ENCODE measurements at places on chromosomes 7 and 10.

- DNase-seq = no peak
Observed at GRCh38 chr7:28082071-28082470, 98.5 kb downstream of the JAZF1 start.

DNA sequence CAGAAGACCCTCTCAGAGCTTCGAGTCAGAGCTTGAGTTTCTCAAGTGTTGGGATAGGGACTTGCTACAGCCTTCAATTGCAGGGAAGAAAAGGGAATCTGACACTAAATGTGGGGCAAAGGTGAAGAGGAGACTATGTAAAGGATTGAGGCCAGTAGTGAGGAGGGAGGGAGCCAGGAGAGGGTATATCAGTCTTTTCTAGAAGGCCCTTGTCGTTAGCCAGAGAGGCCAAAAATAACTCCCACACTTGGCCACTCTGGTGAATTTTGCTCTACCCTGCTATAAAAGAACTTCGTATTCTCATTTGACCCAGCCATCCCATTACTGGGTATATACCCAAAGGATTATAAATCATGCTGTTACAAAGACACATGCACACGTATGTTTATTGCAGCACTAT is 162.0 kb downstream of the MDFIC start:
- DNase-seq = no peak

GRCh38 chr10:71090801-71091200 is 121.6 kb upstream of the UNC5B start:
- no peak for DNase-seq

DNA sequence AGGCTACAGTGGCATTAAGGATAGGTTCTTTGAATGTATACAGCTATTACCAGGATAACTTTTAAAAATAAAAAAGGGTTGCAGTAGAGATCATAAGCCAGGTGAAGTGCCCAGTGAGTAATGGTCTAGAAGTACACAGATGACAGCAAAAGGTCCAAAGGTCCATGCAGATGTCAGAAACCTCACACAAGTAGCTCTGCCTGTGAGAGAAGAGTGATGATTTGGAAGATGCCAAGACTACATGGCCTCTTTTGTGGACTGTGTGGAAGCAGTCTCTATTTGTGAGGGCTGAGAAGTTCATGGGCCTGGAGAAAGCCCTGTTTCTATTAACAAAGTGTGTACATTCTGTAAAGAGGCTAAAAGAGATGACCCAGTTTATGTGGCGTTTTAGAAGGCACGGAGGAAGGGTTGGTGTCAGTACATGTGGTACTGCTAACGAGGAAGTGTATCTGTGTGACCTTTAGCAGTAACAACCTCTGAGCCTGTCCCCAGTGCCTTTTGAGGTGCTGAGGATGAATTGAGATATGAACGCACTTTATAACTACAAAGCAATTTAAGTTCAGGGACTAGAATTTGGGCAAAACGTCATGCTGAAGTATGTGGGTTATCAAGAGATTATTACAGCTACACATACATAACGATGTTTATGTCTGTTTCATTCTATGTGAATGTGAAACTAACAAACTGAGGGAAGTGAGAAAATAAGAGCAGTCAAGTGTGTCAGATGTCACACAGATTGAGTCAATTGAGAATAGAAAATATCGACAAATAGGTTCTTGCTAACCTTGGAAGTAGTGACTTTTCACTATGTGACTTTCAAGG is 7.6 kb downstream of the CYCS start:
- peak; percentile 18 for DNase-seq

DNA sequence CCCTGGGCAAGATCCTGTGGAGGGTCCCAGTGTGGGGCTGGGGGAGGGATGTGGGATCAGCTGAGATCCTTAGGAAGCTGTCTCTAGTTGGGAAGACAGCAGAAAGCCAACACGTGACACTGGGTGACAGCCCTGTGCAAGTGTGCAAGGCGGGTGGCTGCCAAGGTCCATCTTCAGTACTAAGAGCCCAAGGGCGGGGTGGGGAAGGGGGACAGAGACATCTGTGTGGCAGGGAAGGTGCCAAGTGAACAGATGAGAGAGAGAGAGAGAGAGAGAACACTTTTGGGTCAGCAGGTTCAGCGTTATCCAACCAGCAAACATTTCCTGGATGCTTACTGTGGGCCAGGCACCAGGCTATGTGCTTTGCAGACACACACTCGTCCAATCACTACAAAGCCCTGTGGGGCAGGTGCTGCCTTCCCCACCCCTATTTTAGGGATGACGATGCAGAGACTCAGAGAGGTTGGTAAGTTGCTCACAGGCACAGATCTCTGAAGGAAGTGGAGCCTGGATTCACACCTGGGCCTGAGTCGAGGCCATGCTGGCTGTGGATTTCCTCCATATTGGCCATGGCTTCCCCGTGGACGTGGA is 135.7 kb downstream of the GRK5 start:
- DNase-seq = no peak

DNA sequence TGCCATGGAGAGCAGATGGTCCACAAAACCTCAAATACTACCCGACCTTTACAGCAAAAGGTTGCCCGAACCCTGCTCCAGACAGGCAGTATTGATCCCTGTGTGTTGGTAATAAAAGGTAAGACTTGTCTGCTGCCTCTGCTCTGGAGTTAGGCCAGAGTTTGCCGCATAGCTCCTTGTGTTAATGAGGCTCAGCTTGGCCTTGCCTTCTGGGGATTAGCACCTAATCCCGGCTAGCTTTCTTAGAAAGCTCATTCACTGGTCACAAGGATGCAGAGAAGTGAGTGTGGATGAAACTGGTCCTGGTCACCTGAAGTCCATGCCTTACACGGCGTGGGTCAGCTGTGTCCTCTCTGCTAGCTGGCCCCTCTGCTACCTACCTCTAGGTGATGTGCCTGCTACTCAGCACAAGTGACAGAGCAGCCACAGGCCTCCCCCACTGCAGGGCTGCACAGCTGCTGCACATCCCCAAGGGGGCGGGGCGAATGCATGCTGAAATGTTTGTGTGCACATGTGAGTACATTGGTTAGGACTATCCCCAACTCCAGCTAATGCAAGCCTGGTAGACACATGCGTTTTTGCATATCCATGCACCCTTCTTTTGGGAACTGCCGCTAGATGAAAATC is 31.7 kb upstream of the SYPL1 start:
- DNase-seq = no peak

DNA sequence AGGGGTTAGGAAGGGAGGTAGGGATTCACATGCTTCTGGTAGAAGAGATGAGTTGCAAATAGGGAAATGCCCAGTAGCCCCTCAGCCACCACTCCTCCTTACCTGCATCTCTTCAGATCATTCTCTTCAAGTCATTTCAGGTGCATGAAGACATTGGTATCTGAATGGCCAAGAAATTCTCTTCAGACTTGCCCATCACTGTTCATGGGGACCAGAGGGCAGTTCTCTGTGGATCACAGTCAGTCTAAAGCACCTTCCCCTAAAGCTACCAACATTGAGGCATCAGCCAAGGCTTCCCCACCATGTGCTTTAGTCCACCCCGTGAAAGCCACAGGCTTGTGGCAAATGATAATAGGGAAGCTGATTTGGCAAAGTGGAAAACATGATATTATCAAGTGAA is 319.4 kb upstream of the ZNF32 start:
- DNase-seq = no peak

DNA sequence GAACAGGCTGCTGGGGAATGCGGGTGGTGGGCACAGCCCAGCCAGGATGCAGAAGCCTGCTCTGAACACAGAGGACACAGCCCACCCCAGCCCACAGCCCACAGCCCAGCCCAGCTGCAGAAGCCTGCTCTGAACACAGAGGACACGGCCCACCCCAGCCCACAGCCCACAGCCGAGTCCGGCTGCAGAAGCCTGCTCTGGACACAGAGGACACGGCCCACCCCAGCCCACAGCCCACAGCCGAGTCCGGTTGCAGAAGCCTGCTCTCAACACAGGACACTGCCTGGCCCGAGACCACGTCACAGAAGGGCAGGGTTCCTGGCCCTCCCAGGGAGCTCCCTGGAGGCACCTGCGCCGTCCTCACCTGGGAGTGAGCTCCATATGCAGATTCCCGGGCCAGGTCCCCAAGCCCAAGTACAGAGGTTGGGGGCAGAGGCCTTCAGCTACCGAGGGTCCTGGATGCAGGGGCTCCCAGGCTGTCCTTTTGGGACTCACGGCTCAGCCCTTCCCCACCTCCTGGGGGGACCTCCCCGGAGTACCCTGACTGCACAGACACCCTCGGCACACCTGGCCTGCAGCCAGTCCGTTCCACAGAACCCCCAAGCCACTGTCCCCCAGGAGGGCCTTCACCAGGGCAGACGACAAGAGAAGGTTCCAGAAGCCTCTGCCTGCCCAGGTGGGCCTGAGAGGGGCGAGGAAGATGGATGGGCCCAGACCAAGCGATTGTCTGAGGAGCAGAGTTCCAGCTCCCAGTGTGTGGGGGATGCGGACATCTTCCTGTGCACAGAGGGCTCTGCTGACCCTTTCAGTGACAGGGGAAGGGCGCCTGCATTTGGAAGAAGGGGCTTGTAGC is 23.7 kb upstream of the FOXL3 start:
- DNase-seq = no peak

DNA sequence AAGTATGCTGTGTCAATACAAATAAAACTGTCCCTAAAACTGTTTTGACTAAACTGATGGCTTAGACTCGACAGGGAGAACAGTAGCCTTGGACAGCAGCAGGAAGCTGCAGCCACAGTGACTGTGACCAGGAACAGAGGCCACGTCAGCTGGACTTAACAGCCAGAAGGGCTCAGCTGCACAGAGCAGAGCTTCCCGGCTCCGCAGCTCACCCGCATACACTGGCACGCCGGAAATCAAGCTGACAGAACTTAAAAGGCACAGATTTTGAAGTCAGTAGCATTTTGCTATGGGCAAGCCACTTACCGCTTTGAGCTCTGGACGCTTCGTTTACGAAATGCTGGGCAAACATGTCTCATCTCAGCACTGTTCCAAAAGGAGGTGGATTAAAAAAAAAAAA is 769.7 kb upstream of the AUTS2 start:
- no peak for DNase-seq

- DNase-seq = no peak
Observed at GRCh38 chr10:48206482-48207250, 67.8 kb downstream of the FRMPD2 start.

DNA sequence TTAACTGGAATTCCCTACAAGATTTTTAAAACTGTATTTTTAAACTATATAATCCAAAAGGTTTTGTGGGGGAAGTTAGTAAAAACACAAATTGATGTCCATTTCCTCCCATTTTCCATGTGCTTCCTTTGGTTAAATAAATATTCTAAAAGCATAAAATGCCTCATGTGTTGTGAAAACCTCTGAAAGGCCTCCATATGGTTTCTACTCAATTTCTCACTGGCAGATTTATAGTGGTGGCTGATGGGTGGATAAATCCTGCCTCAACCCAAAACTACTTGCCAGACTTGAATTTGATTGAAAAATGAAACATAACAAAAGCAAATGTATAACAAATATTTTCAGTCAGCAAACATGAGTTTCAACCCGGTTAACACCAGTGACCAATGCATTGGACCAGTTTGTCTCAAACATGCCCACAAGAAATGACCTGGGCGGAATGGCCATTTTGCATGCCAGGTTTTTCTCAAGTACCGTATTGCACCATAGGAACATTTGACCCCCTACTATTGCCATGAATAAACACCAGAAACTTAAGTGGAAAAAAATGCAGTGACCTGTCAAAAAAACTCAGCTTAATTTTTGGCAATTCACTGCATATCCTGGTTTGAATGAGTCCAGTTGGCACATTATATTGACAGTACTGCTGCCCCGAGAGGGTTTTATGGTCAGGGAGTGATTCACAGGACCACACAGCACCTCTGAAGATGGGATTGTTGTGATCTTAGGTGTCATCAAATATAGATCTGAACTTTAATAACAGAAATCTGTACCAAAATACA is 454.6 kb upstream of the ANKRD30A start:
- no peak for DNase-seq

GRCh38 chr10:86217371-86218080 is 149.1 kb downstream of the GRID1 start:
- no peak for DNase-seq

DNA sequence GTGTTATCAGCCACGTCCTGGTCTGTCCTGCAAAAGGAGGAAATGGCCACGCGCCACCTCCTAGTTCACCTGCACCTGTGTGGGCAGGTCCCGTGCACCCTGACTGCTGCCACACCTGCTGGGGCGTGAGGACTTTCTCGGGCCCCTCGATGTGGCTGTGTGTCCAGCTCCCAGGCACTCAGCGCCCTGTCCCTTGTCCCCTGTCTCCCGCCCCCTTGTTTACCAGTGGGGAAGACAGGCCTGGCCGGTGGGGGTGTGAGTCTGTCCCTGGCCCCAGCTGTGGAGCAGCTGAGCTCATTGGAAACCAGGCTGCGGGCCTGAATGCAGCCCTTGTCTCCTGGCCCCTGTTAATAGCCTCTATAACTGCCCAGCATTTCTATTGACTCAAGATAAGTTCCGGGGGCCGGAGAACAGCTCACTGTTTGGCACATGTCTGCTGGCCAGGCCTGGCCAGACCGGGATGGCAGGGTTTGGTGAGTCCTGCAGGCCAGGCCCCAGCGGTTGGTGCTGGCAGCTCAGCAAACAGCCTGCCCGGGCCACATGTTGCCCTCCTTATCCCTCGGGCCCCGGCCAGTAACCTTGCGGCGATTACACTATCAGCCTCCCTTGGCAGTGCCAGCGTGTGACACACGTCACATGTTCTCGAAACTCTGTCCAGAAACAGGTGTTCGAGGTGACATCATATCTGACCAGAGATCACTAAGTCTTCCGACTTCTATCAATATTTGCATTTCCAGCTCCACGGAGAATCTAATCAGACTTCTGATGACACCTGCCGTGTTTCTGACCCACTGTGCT is 52.1 kb downstream of the FOXL3 start:
- DNase-seq = no peak

GRCh38 chr10:60427148-60427547 is 37.5 kb upstream of the ANK3 start:
- no peak for DNase-seq

DNA sequence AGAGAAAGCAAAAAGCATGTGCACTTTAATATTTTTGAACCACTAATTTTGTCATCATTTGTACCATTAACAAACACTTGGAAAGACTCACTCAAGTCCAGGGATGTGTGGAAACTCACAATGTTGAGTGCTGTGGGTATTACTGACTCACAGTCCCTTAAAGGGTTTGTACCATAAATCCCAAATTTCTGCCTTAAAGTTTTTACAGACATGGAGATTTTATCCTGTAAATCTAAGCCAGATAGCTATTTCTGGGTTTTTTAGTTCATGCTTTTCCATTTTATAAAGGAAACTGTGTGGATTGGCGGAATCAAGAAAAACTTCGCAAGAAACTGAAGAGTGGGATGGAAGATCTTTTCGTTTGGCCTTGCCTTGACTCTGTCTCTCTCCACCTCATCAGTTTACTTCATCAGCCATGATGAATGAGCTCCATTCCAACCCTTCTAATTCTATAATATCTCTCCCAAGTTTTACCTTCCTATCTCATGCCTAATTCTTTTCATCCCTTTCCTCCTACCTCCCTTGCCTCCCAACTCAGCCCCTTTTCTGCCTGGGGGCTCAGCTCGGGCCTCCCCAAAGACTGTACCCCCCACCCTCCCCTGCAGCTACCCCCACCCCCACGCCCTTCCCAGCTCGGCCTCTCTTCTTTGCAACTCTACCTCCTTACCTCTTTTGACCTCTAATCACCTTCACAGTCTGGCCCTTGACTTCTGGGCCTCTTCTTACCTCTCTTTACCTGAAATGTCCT is 218.5 kb upstream of the MKLN1 start:
- no peak for DNase-seq

- no peak for DNase-seq
Observed at GRCh38 chr10:92014620-92015019, 91.0 kb downstream of the BTAF1 start.

GRCh38 chr7:128303133-128303532 is 40.6 kb downstream of the RBM28 start:
- no peak for DNase-seq
